Cerebellar nuclear complex (tissue), 1 donor: ENCODE measurements at places on chromosomes 1 and 21.

- DNase-seq, result peak; percentile 84
Observed at GRCh38 chr21:31347435-31348032, 3.5 kb upstream of the TIAM1 start.

DNA sequence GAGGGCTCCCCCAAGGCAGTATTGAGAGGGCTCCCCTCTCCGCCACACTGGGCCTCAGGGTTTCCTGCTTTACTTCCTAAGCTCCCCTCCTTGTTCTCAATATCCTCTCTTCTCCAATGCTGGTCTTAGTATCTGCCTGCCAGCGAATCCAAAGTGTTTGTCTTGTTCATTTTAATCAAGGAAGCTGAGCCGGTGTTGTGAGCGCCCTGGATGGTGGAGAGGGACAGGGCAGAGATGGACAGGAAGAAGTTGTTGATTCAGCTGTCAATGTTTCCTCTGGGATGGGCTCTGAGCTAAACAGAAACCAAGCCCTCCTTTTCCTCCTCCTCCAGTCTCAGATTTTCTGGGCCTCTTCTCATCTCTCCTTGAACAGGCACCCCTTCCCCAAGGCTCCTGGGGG is 5.4 kb downstream of the OLFML3 start:
- DNase-seq, result no peak

DNA sequence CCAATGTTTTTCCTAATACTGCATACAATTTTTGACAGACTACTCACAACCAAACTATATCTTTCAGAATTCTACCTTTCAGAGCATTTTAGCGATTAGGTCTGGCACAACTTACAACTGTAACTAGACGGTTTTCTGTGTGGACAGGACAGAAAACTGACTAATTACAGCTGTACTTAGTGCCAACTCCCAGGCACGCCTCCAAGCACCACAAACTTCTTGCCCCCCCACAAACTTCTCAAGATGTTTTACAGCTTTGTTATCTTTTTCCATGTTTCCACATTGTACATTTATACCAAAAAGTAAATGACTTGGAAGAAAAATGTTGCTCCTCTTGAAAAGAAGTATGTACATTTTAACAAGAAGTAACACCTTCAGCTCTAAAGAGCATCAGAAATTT is 13.8 kb downstream of the LYST start:
- DNase-seq, result no peak

DNA sequence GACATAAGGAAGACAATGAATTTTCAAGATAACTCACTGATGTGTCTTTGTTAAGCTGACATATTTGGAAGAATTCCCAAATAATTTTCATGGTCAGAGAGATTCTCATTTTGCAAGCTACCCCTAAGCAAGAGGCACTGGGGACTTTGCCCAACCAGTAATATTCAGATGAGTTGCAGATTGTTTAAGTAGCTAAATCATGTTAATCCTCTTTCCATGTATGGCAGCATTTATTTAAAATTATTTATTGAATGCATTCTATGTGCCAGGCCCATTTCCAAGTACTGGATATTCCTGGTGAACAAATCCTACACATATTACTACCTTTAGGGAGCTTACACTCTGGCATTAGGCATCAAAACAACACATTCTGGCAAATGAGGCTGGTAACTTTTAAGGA is 56.5 kb upstream of the BACH1 start:
- no peak for DNase-seq

- no peak for DNase-seq
Observed at GRCh38 chr1:7847599-7847998, 5.3 kb downstream of the UTS2 start.

DNA sequence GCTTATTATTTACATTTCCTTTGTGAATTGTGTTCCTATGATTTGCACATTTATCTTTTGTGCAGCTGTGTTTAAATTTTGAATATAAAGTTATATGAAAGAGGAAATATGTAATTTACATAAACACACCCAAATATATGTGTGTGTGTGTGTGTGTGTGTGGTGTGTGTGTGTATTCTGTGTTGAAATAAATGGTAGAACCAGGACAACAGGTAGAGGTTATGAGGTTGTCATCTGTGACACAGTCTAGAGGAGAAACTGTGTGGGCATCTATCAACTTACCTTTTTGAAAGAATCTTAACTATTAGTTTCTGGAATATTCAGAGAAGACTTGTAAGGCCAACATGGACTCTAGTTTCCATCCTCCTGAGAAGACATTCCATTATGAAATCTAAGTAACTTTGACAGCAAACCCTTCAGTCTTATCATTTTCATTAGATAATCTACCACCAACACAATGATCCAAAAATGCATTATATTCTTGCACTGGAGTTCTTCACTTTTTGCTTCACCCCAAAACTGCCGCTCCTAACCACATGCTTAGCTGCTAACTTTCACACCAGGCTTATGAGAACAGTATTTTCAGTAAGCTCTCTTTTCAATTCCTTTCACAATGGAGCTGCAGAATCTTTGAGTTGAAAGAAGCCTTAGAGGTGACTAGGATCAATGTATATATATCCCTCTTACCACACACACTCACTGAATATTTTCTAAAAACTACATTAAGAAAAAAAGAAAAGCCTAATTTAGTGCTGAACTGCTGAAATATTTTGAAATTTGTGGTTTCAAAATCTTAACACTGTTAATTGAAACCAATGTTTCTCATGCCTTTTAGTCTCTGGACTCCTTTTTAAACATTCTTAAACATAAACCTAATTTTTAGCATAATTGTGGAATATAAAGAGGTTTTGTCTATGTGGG is 21.8 kb downstream of the PTPRC start:
- DNase-seq, result no peak

DNA sequence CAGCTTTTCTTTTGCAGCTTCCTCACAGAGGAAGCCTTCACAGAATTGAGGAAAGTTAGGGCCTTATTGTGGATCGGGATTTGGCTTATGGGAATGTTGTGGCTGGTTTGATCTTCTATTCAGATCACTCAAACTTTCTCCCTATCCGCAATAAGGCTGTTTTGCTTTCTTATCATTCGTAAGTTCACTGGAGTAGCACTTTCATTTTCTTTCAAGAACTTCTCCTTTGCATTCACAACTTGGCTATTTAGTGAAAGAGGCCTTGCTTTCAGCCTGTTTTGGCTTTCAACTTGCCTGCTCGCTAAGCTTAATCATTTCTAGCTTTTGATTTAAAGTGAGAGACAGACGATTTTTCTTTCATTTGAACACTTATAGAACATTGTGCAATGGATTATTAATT is 181.9 kb upstream of the B3GALT2 start:
- DNase-seq, result no peak

DNA sequence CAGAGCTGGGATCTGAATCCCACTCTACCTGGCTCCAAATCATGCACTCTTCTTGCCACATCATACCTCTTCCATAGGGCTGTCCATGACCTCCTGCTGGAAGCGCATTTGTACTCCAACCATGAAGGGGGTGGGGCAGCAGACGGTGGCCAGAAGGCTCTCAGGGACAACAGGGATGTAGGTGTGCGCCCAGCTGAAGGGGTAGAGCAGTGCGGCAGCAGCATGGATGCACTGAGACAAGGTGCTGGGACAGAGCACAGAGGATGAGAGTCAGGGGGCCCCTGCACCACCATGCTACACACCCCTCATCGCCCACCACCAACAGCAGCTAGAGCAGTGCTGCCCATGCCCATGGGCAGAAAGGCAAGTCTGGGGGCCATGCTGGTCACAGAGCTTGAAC is 8.4 kb downstream of the DENND2D start:
- no peak for DNase-seq

DNA sequence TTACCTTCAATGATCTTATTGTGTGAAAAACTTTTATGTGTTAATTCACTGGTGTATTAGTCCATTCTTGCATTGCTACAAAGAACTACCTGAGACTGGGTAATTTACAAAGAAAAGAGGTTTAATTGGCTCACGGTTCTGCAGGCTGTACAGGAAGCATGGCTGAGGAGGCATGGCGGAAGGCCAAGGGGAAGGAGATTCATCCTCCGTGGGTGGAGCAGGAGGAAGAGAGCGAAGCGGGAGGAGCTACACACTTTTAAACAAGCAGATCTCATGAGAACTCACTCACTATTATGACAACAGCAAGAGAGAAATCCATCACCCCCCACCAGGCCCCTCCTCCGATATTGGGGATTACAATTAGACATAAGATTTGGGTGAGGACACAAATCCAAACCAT is 44.2 kb upstream of the RGS7 start:
- no peak for DNase-seq

DNA sequence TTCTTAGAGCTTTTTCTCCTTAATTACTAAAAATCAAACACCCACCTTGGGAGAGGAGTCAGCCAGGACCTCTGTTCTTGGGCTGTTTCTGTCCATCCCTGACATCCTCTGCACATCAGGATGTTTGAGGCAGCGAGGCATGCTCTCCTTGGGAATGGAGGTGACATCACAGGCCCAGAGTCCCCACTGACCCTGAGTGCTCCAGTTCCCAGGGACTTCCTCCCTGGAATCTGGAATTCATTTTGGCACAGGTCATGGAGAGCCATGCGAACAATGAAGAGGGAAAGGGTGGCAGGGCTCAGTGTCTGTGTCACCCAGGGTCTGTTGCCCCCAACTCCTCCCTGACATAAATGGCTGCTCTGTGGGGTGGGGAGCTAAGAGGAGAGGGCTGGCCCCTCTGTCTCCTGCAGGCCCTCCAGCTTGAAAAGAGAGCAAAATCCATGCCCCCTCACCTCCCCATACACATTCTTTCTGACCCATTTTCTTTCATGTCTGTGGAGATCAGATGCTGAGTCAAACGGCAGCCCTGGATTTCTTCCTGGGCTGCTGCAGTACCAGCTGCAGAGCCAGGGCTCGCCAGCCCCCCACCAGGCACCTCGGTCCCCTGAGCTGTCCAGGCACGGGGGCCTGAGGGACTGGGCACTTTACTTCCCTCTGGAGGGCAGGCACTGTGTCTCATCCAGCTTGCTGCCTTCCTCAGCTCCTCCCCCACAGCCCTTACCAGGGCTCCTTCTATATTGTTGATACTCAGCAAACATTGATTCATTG is 102.0 kb downstream of the NMNAT2 start:
- DNase-seq, result no peak

DNA sequence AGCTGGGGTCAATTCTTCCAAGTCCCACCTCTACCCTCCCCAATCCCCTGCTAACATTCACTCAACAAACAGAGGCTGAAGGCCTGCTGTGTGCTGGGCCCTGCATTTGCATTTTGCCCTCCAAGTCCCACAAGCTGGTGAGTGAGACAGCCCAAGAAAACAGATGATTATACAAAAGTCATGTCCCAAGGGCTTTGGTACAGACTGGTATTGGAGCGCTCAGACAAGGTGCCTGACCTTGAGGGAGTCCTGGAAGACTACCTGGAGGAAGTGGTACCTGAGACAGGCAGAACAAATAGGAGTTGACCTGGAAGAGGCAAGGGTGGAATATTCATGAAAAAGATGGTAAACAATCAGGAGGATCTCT is 4.2 kb downstream of the LMOD1 start:
- no peak for DNase-seq

- no peak for DNase-seq
Observed at GRCh38 chr1:208714323-208714722, 470.1 kb upstream of the PLXNA2 start.

- no peak for DNase-seq
Observed at GRCh38 chr1:27655151-27655937, 16.6 kb downstream of the IFI6 start.

GRCh38 chr1:45331436-45332345 is 5.0 kb downstream of the HPDL start:
- DNase-seq, result no peak

- DNase-seq, result no peak
Observed at GRCh38 chr1:159646687-159647086, 59.1 kb downstream of the APCS start.

DNA sequence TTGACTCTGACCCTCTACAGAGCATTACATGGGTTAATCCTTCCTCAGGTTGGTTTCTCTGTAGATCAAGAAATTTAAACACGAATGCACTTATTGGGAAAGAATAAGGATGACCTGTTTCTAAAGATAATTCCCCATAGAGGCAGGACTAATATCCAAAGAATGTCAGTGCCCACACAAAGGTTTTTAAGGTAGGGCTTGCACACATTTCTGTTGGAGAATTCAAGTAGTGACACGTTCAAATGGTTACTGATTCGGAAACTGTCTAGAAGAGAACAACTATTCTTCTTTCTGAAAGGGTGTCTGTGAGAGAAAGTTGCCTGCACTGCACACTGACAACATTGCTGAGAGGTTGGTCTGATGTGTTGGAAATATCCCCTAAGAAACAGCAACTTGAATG is 167.3 kb downstream of the ZNF326 start:
- no peak for DNase-seq

DNA sequence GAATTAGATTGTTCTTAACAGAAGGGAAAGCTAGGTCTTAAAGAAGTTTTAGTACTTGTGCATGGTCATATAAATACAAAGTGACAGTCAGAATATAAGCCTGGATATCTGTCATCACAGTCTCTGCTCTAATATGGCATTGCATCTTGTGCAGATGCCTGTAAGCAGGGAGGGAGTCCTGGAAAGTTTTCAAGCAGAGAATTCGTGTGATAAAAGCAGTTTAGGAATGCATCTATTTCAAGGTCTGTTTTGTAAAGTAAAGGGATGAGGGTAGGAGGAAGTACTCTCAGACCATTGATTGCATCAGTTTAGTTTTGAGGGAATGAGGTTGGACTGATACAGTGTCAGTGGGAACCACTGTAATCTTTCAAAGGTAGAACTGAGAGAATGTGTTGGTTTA is 30.6 kb downstream of the IARS2 start:
- DNase-seq, result no peak

- no peak for DNase-seq
Observed at GRCh38 chr1:98331243-98331642, 330.3 kb upstream of the SNX7 start.

- DNase-seq, result no peak
Observed at GRCh38 chr1:39081271-39082009, 55.3 kb downstream of the NDUFS5 start.

DNA sequence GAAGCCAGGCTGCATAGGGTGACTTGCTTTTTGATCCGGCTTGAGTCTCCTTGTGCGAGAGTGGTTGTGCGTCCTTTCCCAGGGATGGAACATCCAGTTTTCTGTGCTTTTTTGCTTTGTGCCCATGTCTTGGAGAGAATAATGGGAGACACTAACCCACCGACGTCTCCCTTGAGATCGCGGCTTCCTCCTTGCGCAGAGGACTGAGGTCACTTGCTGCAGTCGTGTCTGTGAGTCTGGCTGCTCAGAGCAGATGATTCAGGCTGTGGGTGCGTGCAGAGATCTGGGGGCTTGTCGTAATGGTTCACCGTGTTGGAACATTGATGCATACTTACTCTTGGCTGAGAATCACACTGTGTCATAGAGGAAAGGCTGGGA is 164.5 kb upstream of the CACNA1E start:
- DNase-seq, result no peak

DNA sequence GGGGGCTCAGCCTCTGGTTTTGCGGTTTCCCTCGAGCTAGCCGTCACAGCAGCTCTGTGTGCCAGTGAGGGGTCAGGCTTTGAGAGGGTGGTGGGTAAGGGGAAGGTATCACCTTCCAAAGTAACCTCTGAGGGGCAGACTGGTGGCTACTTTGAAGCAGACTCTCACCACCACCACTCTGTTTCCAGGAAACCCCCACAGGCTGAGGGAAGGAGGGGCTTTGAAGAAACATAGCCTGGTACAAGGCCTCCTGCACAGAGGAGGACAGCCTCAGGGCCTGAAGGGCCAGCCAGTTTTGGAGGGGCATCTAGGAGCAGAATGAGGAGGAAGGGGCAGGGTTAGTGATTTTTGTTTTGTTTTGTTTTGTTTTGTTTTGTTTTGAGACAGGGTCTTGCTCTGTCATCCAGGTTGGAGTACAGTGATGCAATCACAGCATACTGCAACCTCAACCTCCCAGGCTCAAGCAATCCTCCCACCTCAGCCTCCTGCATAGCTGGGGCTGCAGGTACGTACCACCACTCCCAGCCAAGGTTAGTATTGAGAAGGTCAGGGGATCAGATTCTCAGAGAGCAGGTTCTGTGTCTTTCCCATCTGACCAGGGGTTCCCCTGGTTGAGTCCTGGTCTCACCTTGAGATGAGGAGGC is 17.2 kb upstream of the ZNF683 start:
- no peak for DNase-seq
